Right ventricle myocardium superior (tissue), 1 donor: ENCODE measurements at places on chromosomes 16 and 17. TPM values are rescaled to one million over a fixed set of nuclear protein-coding genes. Genes with fewer than 3 reads are reported as not detected.

- no peak for DNase-seq
Observed at GRCh38 chr16:25643633-25644032, 48.1 kb upstream of the HS3ST4 start.

DNA sequence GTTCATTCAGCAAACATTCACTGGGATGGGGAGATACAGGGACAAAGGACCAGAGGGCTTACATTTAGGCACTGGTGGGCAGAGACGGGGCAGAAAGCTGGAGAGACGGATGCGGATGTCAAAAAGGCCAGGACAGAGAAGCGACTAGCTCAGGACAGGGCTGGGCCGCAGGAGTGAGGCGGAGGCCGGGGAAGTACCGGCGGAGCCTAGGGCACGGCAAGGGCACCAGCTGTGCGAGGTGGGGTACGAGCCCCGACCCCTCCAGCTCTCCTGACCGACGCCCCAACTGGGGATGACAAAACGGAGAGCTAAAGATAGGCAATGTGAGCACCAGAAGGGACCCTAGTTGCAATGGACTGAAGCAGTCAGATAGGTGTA is 3.9 kb upstream of the SGCA start:
- no peak for DNase-seq

ACAP1 gene
- 14.9 TPM for total RNA-seq

MILR1 gene
- total RNA-seq, result 2.2 TPM
